ENCODE measurements at places on chromosomes 4 and X.

- no peak for DNase-seq
Observed at GRCh38 chr4:13261486-13262257, 222.5 kb downstream of the RAB28 start.

DNA sequence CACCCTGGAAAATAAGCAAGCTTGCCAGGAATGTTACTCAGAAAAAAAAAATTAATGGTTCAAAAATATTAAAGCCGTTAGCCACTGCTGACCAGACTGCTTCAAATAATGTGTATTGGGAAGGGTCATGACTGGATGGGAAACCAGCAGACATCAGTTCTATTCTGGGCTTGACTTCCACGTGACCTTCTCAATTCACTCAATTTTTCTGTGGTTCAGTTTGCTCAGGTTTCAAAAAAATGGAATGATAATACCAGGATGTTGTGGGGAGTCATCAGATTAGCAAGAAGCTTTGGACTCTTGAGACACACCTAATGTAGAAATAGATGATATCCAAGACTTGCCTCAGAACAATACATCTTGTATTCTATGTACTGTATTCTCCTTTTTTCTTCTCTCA is 541.9 kb upstream of the BOD1L1 start:
- DNase-seq, result no peak

DNA sequence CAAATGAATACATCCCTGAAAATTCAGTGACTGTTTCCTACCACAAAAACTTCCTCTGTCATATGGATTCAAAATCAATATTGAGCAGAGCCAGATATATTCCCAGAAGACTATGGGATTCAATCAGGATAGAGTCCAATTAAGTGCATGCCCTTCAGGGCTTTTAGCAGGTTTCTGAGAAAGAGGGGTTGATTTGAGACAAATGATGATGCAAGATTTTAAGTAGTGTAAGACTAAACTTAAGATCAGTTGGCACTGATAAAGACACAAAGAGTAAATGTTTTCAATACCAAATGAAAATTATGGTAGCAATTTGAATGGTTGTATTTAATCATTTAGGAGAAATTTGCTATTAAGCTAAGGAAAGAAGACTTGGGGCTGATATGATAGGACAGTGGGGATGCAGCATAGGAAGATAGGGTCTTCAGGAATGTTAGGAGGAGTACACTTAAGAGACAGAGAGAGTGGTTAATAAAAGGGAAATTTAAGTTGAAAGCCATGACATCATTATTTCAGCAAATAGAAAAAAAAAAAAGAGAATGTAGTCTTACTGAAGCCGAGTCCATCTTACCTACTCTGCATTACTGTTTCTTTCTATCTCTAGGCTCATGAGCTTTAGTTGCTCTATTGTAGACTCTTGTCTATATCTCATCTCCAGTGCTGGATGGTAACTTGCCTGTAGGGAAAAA is 32.0 kb upstream of the XK start:
- DNase-seq, result no peak

GRCh38 chrX:46433892-46434291 is 111.3 kb downstream of the ZNF674 start:
- DNase-seq, result no peak

GRCh38 chr4:83723609-83724008 is 187.7 kb downstream of the GPAT3 start:
- DNase-seq, result no peak

DNA sequence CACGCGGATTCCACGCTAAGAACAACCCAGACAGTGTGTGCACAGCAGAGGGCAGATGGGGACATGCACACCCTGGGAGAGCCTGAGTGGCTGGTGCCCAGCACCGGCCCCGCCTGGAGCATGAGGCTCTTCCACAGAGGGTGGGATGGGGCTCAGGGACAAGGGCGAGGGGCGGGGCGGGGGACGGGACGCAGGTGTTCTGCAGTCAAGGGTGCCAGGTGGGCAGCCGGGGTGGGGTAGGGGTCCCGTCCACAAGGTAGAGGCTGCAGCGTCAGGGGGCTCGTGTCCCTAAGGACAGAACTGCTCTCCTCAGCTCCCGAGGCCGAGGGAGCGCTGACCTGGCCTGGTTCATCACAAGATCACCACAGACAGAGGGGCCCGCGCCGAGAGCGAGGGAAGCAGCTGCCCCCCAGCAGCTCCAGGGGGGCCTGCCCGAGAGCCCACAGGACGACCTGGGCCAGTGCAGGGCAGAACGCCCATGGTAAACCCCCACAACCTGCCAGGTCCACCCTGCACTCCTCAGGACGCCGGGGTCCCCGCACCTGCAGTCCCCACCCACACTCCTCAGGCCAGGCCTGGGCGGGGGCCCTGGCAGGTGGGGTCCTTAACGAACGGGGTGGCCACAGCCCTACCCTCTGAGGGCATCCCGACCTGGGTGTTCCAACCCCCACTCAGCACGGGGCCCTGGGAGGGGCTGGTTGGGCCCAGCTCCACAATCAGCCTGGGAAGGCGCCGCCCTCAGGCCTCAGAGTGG is 26.7 kb downstream of the CTBP1 start:
- no peak for DNase-seq

DNA sequence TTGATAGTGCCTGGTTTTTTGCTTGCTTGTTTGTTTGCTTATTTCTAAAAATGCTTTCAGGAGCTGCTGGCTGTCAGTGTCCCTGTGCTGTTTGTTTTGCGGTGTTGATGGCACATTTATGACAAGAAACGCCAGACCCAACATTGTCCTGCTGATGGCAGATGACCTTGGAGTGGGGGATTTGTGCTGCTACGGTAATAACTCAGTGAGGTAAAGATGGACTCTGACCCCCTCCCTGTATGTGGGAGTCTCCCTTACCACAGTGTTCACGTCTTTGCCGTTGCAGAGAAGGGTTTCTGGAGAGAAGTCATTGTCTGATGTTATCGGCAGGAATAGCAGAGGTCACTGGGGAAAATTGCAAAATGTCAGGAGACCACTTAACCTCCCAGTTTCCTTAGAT is at the start of gene ARSH:
ARSH (plus strand) TSS at position 52 of the 400 bp plus-strand sequence; CDS start at position 119, 67 bp downstream.
- no peak for DNase-seq

DNA sequence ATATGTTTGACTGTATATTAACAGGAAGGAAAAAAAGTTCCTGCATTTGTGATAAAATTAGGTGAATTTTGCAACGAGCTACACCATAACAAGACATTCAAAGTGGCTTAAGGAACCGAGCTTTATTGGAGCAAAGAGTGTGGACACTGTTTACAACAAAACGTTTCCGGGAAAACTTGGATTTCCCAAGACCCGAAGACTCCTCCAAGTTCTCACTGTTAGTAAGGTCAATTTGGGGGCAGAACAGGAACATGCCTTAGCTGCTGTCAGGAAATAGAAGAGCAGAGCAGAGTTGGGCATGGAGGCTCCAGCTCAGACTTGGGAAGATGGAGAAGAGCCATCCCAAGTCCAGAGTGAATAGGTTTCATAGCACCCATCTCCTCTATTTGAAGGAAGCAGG is 16.5 kb downstream of the ADH6 start:
- DNase-seq, result no peak

- DNase-seq, result no peak
Observed at GRCh38 chr4:93053140-93053539, 749.4 kb downstream of the GRID2 start.

DNA sequence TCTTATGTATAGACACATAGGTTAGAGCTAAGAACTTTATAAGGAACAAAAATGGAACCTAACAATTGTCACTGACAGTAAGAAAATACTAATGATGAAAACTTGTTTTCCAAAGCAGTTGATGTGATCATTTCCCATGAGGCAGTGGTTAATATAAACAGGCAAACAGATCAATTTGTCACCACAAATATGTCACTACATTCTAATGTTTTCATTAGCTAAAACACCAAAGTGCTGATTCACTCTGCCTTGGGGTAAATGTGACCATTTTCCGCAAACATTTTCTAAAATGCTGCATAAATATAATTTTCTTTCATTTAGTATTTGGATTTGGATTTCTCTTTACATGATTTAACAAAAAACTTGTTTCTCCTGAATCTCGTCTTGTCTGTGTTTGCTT is 408.9 kb upstream of the CTSO start:
- no peak for DNase-seq

- no peak for DNase-seq
Observed at GRCh38 chr4:128305942-128306341, 18.3 kb upstream of the PGRMC2 start.

DNA sequence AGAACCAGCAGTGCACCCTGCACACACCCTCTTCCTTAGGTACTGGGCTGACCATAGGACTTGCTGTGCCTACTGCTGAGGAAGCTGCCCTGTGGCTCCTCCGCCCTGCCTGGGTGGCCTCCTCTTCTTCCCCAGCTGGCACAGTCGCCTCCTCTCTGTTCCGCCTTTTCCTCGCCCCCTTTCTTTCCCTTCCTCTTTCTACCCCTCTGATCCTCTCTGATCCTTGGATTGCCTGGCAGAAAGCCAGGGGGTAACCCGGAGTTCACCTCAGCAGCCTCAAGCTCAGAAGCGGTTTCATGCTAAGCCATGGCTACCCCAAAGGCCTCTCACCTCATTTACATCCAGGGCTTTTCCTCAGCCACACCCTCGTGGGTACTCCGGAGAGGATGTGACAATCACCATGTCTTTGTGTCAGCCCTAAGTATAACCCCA is 136.2 kb downstream of the SMIM20 start:
- no peak for DNase-seq

DNA sequence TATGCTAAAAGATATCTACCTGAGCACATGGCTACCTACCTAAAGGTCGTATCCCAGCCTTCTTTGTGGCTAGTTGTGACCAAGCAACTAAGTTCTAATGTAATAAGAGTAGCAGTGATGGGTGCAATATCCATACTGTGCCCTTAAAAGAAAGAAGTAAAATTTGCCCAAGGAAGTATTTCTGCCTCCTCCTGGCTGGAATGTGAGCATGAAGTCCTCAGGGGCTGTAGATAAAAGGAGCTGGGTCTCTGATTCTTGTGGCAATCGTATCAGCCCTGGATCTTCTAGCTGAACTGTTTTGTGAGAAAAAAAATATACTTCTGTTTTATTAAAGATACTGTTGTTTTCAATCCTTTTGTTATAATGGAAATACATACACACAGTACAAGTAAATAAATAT is 217.4 kb downstream of the GPAT3 start:
- no peak for DNase-seq

DNA sequence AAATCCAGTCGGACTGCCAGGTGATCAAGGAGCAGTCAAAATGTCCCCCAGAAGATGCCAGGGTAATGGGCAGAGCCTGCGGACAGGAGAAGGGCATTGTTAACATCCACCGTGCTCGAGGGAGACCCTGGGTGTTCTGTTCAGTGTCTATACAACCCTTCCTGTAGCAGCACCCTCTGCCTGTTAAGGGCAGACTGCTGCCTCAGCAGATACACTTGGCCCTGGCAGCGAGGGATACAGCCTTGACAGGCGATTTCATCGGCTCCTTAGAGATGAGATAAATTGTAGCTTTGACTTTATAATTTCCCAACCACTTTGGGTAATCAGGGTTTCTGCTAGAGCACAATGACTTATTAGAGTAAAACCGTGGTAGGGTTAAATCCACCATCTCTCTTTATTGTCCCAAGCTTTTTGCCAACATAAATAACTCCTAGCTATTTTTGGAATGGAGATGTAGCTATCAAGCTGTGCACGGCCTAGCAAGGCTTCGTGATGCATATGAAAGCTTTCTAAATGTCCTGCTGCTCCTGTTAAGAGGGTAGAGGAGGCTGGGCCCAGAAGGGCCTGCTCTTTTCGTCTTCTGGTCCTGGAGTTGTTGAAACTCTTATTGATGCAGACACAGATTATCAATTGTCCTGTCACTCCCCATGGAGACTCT is 195.9 kb downstream of the CPEB2 start:
- DNase-seq, result no peak

DNA sequence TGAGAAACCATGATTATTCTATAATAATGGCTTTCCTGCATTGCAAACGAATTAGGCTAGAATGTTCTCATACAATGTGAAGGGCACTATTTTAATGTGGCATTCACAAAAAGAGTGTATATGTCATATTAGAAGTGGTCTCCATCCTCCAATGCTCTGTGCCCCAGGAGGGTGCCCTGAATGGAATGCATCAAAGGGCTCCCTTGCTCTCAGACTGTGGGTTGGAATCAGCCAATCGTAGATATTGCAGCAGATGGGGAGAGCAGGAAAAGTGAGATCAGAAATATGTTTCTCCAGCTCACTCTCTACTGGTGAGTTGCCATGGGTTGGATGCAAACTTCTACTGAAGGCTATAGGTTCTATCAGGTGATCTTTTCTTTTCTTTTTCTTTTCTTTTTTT is 11.9 kb upstream of the NSUN7 start:
- DNase-seq, result no peak

GRCh38 chrX:65985211-65985610 is 54.7 kb downstream of the VSIG4 start:
- no peak for DNase-seq

- no peak for DNase-seq
Observed at GRCh38 chrX:137366018-137366633, 199.8 kb upstream of the ZIC3 start.

Measured in pancreas (tissue), 10 donors.